ENCODE measurements at places on chromosomes 12 and 14. TPM values are rescaled to one million over a fixed set of nuclear protein-coding genes. Genes with fewer than 3 reads are reported as not detected.

The SIRT4 gene
- total RNA-seq: 0.66 TPM

The TTC6 gene
- not detected for total RNA-seq

DNA sequence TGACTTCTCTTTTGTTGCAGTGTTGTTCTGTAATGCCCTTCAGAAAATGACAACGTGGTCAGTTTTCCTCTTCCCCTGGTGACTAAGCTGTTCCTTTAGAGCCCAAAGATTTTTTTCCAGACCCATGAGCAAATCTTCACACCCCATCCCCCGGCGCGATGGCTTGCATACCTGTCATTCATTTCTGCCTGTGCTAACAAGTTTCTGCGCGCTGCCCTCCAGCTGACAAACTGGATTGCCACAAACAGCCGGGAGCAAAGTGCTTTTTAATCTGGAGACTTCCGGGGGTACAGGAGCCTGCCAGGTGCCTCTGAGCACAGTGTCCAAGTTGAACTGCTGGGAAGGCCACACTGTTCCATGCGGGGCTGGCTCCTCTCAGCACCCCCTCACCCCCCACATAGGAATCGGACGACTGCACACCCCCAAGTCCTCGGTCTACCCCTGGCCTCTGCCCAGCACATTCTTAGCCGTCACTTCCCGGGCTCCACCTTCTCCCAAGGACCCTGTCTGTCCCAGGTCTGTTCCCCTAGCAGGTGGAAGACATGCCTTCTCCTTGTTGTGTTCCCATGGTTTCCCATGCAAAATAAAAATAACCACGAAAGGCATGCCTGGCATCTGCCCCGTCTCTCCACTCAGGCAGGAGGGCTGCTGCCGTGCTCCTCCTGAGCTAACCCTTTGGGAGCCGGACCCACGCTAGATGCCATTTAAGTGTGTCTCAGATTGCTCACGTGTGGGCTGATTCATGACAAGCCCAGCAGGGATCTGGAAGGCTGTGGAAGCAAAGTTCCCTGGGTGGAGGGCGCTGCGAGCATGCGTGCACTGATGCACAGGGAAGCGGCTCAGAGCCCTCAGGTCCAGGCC, 14.1 kb downstream of the RILPL1 start:
- peaks cover 65% of the 10 kb centered on the region for H3K36me3 ChIP-seq
- no peaks in the 10 kb centered on the region for H3K27me3 ChIP-seq
- H3K27ac ChIP-seq: peak overlapping the region; percentile 78
- H3K4me1 ChIP-seq: peaks cover 21% of the 10 kb centered on the region
- no peak for DNase-seq

- no peaks in the 10 kb centered on the region for H3K27me3 ChIP-seq
- DNase-seq: no peak
- H3K4me1 ChIP-seq: peaks cover 42% of the 10 kb centered on the region
- H3K36me3 ChIP-seq: peaks cover 42% of the 10 kb centered on the region
These were observed 5.6 kb downstream of the NECAP1 start for GRCh38 chr12:8087666-8088065.

The TMEM121 gene
- total RNA-seq: 3.1 TPM

DNA sequence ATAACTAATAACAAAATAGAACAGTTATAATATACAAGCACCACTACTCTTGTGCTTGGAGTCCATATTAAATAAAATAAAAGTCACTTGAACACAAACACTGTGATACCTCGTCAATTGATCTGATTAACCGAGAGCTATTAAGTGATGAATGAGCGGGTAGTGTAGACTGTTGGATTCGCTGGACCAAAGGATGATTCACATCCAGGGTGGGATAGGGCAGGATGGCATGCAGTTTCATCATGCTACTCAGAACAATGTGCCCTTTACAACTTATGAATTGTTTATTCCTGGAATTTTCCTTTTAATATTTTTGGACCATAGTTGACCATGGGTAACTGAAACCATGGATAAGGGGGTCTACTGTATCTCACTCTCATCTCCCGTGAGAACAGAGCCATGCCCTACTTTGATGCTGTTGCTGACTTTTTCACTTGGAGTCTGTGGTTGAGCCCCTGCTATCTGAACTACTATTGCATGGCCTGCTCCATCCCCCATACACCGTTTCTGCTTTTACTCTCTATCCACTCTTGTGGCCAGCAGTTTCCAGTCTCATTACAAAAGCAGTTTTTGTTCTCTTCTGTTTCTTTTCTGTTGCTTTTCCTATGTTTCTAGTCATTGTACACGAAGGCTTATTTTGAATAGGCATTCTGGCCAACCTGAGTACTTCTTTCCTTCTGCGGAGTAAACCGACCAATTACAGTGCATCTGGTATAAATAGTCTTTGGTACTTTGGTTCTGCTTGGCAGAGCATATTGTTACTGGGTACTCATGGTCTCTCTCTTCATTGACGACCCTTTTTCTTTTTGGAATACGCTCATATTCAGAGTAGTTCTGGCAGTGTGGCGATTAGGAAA, 12.2 kb downstream of the TMTC2 start:
- no peaks in the 10 kb centered on the region for H3K27me3 ChIP-seq
- no peak overlapping the region for H3K27ac ChIP-seq
- DNase-seq: no peak
- no peaks in the 10 kb centered on the region for H3K4me1 ChIP-seq

- no peak for DNase-seq
- no peak overlapping the region for H3K4me3 ChIP-seq
- H3K36me3 ChIP-seq: no peaks in the 10 kb centered on the region
- H3K4me1 ChIP-seq: peaks cover 12% of the 10 kb centered on the region
- H3K27ac ChIP-seq: no peak overlapping the region
These were observed 39.8 kb upstream of the NRXN3 start for GRCh38 chr14:78130356-78130755.

DNA sequence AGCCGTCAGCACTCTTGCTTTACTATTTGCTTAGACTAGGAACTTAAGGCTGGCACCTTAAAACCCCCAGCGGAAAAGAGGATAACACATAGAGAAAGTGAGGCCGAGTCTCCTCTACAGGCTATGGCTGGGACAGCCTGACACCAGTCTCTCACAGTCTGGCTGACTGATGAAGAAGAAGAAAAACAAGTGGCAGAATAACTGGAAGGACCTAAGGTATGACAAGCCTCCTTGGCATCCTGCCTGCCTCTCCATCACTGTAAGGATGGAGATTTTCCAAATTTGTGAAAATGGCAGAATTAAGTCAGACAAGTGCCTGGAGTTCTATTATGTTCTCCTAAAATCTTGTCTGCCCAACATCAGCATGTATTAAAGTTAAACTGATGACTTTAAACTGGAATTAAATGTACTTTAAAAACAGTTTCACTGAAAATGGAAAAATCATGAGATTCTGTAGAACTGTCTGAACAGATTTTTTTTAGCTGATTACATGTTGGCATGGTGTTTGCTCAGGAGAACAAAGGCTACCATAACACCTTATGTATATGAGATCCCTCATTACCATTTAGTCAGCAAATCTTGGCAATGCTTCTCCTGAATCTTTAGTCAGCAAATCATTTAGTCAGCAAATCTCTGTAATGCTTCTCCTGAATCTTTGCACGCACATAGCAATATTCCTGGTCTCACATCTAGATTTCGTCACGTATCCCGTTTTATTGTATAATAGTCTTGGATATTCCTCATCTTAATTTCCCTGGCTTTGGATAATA, 140.3 kb upstream of the AEBP2 start:
- H3K27ac ChIP-seq: no peak overlapping the region
- no peaks in the 10 kb centered on the region for H3K4me1 ChIP-seq
- H3K36me3 ChIP-seq: peaks cover 13% of the 10 kb centered on the region
- no peaks in the 10 kb centered on the region for H3K27me3 ChIP-seq
- H3K4me3 ChIP-seq: no peak overlapping the region
- no peak for DNase-seq

DNA sequence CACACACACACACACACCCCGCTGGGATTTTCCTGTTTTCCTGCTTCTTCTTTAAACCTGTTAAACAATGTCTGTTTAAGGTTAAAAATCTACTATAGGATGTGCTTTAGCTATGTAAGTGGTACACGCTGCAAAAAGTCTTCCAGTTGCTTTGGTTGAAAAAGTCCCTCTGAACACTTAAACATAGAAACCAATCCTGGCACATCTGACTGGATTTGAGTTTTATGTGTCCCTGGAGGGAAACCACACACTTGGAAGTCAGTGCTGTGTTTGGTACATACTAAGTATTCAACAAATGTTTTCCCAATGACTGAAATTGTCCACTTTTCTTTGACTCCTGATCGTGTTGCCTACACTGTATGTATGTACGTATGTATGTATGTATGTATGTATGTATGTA, 22.0 kb downstream of the CFL2 start:
- H3K4me1 ChIP-seq: no peaks in the 10 kb centered on the region
- no peak overlapping the region for H3K4me3 ChIP-seq
- no peak overlapping the region for H3K27ac ChIP-seq
- no peaks in the 10 kb centered on the region for H3K36me3 ChIP-seq
- no peak for DNase-seq

- DNase-seq: no peak
- H3K4me1 ChIP-seq: no peaks in the 10 kb centered on the region
- no peak overlapping the region for H3K27ac ChIP-seq
- H3K4me3 ChIP-seq: no peak overlapping the region
- H3K27me3 ChIP-seq: no peaks in the 10 kb centered on the region
- H3K36me3 ChIP-seq: no peaks in the 10 kb centered on the region
These were observed 94.5 kb downstream of the DNAI7 start for GRCh38 chr12:25100194-25101091.

GRCh38 chr14:51410897-51411296, 170.8 kb downstream of the TMX1 start:
- no peaks in the 10 kb centered on the region for H3K27me3 ChIP-seq
- no peak overlapping the region for H3K27ac ChIP-seq
- DNase-seq: no peak
- no peak overlapping the region for H3K4me3 ChIP-seq

DNA sequence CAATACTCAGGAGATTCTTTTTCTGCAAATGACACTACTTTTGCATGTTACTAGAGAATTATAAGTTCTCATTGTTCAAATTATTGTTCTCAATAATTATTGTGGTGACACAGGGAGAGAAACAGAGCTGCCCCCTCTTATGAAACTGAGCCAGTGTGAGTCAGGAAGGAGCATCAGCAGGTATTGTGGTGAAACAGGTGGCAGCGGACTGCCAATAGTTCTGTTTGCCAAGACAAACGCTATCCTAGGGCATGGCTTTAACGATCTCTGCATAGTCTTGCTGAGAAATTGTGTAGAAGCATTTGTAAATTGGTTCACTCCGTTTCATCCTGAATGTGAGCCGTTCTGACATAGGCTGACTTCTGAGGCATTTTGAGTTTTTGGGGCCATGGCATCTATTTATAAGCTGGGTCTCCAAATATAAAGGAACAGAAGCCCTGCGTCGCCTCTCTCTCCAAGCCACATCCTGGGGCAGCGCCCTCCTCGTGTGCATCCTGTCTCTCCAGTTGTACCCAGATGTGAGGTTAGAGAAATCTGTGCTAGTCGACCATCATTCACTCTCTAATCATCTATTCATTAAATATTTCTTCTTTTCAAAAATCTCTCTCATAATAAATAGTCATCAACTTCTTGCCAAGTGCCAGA, 15.8 kb upstream of the PPP4R4 start:
- H3K27ac ChIP-seq: no peak overlapping the region
- peak; percentile 60 for DNase-seq
- H3K4me3 ChIP-seq: no peak overlapping the region
- H3K4me1 ChIP-seq: peaks cover 7% of the 10 kb centered on the region
- no peaks in the 10 kb centered on the region for H3K27me3 ChIP-seq
